HuH-7 (cell line): ENCODE measurements at places on chromosomes 13 and 19.

DNA sequence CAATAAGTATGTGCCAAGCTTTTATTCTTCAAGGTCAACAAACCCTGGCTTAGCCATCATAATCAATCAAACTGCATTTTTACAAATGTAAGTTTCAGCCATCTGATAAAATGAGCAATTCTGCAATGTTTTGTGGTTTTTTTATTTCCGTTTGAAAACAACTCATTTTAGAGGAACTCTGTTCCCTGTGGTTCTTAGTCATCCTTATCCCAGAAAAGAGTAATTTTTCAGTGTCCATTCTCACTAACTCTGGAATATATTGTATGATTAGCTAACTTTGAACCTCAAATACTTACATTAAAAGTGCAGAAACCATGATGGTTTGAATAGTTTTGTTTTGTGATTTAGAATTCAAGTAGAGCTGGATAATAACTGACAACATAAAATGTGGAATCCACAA is 87.6 kb downstream of the IRS2 start:
- no peak for DNase-seq

DNA sequence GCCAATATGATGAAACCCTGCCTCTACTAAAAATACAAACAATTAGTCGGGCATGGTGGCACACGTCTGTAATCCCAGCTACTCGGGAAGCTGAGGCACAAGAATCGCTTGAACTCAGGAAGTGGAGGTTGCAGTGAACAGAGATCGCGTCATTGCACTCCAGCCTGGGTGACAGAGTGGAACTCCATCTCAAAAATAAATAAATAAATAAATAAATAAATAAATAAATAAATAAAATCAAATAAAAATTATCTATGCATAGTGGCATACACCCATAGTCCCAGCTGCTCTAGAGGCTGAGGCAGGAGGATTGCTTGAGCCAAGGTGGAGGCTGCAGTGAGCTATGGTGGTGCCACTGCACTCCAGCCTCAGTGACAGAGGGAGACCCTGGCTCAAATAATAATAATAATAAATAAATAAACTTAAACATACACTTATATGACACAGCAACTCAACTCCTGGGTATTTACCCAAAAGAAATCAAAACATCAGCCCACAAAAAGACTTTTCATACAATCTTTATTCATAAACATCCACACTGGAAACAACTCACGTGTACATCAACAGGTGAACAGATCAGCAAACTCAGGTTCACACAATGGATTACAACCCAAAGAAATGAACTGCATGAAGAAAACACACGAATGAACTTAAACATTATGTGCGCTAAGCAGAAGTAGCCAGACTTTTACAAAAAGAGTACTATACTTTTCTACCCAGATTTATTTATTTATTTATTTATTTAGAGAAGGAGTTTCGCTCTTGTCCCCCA is 6.9 kb downstream of the LGALS7 start:
- peak; percentile 0 for DNase-seq

GRCh38 chr13:32233062-32233461 is 82.1 kb downstream of the ZAR1L start:
- DNase-seq: no peak

DNA sequence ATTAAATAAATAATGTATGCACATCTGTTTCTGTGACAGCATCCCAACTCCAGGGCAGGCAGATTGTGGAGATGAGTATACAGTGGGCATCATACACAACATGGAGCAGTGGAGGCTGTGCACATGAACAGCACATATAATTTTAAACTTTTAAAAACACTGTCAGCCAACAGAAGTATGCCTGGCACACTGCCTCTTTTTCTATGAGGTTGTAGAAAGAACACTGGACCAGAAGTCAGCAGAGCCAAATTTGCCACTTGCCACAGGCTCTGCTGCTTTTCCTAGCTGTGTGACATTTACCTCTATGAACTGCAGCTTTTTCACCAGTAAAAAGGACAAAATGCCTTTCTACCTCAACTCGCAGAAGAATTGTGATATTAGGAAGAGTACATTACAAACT is 118.7 kb downstream of the FRY start:
- DNase-seq: no peak

DNA sequence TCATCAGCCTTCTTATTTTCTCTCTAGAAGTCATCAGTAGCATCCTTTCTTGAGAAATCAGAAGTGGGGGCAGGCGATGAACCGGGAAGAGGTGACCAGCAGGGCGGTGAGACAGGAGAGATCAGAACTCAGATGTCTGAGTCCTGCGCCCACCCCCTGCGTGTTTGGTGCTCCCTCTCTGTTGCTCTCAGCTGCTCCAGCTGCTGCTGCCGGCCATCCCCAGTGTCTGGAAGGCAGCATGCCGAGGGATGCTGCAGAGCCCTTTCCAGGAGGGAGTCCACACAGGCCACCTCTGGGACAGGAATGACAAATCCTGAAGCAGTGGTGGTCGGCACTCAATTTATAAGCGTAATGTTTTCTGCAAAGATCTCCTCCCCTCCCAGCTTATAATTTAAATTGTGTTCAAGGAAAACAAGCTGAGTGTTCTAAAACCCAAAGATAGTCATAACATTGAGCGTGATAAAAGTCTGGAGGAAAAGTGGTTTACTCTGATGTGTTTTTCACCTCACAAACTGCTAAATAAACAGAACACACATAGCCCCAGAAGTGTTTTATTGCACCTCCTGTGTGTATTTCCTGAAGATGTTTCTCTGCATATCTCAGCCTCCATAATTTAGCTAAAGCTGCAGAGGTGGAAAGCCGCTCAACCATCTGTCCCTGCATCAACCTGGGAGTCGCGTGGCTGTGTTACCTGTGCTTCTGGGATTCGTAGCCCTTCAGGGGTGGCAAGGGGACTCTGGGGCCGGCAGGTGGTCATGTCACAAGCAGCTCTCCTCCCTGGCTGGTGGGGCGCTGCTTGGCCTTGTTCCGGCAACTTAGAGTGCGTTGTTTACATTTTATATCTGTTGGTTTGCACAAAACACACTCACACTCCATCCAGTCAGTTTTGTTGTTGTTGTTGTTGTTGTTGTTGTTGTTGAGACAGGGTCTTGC is 191.2 kb downstream of the USP12 start:
- no peak for DNase-seq

- DNase-seq: no peak
These were observed 17.9 kb upstream of the POMP start for GRCh38 chr13:28640861-28641599.

- DNase-seq: no peak
These were observed 11.3 kb upstream of the RNASEH2B start for GRCh38 chr13:50898338-50898737.

GRCh38 chr13:72379581-72379980 is 347.8 kb downstream of the MZT1 start:
- no peak for DNase-seq

GRCh38 chr19:38527466-38528136 is 90.2 kb downstream of the MAP4K1 start:
- DNase-seq: no peak

- no peak for DNase-seq
These were observed 186.4 kb downstream of the KLF5 start for GRCh38 chr13:73245246-73245645.

GRCh38 chr13:104750377-104750776 is 1684.2 kb upstream of the SLC10A2 start:
- DNase-seq: no peak

DNA sequence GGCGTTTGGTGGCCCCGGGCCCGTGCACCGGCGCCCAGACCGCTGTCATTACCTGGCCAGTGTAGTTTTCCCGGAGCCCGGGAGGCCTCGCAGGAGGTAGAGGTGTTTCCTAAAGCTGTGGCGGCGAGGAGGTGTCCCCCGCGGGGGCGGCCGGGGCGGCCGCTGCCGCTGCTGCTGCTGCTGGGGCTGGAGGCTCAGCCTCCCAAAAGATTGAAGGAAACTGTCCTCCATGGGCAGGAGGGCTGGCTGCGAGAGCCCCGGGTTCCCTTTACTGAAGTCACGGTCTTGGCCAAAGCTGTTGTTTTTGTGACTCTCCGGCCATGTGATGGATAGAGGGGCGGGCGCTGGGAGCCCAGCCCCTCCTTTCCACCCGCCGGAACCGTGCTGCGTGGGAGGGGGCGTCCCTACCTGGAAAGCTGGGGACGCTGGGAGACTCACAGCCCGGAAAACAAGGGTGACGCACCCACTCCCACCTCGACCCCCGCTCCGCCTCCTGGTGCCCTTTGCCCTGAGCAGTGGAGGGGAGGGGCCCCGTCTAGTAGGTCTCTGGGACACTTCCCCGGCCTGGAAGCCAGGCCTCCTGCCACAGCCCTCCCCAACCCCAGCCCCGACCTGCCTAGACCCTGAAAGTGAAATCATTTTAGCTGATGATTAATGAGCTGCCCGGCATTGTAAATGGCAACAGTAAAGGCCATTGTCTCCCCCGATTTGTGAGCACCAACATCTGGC is at the start of gene N4BP2L1:
N4BP2L1 (minus strand) TSS at position 279 of the 729 bp plus-strand sequence; CDS start at position 231, 48 bp downstream.
- DNase-seq: peak; percentile 72
